ENCODE measurements at places on chromosomes 11 and 22. TPM values are rescaled to one million over a fixed set of nuclear protein-coding genes. Genes with fewer than 3 reads are reported as not detected.

- DNase-seq, result no peak
Observed at GRCh38 chr11:55811067-55811466, at the start of gene OR5L1. TSS of gene OR5L1 (plus strand) at chr11:55811367. CDS start at chr11:55811467, 100 bp downstream.

DNA sequence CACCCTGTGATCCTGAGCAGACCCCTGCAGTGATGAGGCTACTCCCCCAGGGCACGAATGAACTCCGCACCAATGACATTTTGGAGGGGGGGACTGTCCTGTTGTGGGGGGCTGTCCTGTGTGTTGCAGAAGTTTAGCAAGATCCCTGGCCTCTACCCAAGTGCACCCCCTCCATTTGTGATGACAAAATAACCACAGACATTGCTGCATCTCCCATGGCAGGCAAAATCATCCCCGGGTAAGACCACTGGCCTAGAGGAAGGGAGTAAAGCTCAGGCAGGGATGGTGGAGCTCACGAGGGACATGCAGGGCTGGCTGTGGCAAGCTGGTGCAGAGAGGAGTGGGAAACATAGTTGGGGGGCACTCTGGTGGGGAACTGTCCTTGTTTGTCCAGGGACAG is 40.6 kb downstream of the NECTIN1 start:
- DNase-seq, result no peak

DNA sequence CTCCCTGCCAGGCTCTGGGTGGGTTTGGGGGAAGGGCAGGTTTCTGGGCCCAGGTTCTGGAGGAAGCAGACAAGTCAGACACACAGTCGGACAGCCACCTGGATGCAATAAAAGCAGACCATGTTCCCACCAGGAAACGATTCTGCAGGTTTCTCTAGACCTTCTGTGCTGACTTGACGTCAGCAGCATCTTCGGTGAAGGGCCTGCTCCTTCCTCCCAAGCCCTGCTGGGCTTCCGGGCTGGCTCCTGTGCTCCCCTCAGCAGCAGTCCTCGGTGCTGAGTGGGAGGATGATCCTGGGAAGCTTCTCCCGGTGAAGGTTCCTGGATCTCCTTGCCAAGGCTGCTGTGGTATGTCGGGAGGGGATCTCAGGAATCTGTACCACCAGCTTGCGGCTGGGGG is 240.0 kb downstream of the GRIK4 start:
- DNase-seq, result no peak

- peak; percentile 25 for DNase-seq
Observed at GRCh38 chr22:24437741-24438328, 10.4 kb downstream of the ADORA2A start.

DNA sequence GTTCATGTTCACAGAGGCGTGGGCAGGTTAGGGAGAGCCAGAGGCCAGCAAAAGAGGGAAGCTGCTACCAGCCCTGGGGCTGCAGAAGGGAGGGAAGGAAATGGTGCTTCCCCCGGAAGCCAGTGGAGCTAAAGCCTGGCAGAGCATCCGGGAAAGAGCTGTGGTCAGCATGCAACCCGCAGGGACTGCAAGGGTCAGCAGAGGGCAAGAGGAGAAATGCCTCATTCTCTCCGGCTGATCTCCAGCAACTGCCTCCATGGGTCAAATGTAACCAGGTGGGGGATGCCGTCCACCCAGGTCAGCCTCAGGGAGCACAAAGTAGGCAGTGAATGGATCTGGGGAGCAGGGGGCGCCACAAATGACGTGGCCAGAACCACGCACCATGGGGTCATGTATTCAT is 36.9 kb upstream of the PRR5 start:
- no peak for DNase-seq

- no peak for DNase-seq
Observed at GRCh38 chr11:19084661-19085315, 24.3 kb upstream of the MRGPRX2 start.

DNA sequence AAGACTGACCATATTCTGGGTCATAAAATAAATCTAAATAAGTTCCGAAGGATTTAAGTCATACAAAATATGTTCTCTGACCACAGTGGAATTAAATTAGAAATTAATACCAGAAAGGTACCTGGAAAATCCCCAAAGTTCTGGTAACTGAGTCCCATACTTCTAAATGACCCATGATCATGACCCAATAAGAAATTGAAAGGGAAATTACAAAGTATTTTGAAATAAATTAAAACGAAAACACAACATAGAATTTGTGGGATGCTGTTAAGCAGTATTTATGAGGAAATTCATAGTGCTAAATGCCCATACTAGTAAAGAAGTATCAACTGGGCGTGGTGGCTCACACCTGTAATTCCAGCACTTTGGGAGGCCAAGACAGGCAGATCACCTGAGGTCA is 23.4 kb upstream of the IL10RA start:
- no peak for DNase-seq

HPX gene
- total RNA-seq, result 0.13 TPM

TRIM49 gene
- total RNA-seq, result not detected

DNA sequence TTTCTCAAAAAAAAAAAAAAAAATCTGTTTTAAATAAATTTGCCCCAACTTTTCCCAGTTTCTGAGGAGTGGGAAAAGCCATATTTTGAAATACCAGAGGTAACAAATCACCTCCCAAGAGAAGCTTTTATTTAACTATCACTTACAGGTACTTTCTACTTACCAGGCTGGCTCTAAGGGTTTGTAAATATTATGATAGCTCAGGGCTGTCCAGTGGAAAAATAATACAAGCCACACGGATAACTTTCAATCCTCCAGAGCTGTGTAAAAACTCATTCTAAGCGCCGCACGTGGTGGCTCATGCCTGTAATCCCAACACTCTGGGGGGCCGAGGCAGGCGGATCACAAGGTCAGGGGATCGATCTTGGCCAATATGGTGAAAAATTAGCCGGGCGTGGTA is 5.6 kb upstream of the SEC14L4 start:
- DNase-seq, result no peak

GRCh38 chr22:49197986-49198704 is 629.5 kb downstream of the BRD1 start:
- no peak for DNase-seq

- DNase-seq, result no peak
Observed at GRCh38 chr11:35343033-35343598, 76.2 kb downstream of the SLC1A2 start.

- DNase-seq, result no peak
Observed at GRCh38 chr22:45007391-45008185, 2.2 kb downstream of the PHF21B start.

DNA sequence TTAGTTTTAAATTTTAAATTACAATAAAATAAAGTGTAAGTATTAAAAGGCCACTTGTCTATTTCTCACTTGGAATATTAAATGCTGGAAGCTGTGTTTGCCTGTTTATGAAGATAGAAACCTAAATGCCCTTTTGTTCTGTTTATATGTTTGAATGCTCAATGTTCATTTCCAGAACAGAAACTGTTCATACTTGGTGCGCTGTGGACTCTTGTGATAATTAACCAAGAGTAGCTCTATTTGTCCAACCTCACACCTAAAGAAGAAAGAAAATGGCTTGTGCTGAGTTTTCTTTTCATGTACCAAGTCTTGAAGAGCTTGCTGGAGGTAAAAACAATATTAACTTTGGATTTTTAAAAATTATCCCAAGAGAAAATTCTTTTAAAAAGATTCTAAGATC is 5.7 kb downstream of the C11orf54 start:
- DNase-seq, result no peak

DNA sequence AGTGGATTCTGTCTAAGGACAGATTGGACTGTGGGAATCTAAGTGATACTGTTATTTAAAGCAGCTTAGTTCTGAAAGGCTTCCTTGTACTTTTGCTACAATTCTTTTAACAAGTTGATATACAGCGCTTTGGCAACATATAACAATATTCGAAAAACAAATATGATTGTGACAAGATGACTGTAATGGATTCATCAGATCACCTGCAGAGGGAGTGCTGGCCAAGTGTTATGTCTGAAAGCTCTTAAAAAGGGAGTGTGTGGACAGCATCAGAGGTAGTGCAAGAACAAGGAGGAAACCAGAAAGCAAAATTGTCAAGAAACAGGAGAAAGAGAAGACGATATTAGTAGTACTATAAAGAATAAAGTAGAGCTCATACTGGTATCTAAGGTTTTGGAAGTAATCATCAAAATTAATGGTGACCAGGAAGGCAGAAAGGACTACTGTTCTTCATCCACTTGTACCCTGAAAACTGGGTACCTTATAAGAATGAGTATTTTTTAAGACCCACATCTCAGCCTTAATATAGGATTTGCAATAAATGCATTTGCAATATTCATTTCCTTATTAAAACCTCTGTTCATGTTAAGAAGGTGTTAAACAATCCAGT is 1112.0 kb upstream of the CCDC90B start:
- no peak for DNase-seq

GDPD4 gene
- total RNA-seq, result 0.08 TPM

- DNase-seq, result no peak
Observed at GRCh38 chr11:8087185-8087584, 6.2 kb downstream of the TUB start.

DNA sequence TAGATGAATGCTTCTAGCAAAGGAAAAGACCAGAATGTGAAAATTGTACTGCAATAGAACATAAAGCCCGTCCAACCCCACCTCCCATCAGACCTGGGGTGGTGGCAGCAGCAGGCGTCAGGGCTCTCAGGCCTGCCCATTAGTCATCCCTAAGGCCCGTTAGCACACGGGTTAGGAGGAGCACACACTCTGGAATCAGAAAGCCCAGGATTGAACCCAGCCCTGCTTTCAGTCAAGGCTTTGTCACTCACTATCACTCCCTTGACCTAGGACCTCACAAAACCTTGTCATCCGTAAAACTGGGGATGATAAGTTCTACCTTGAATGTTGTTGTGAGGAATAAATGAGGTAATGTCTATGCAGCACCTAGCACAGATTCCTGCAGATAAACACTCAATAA is 26.9 kb downstream of the MICAL3 start:
- DNase-seq, result no peak

NTM gene
- total RNA-seq, result 111 TPM

DNA sequence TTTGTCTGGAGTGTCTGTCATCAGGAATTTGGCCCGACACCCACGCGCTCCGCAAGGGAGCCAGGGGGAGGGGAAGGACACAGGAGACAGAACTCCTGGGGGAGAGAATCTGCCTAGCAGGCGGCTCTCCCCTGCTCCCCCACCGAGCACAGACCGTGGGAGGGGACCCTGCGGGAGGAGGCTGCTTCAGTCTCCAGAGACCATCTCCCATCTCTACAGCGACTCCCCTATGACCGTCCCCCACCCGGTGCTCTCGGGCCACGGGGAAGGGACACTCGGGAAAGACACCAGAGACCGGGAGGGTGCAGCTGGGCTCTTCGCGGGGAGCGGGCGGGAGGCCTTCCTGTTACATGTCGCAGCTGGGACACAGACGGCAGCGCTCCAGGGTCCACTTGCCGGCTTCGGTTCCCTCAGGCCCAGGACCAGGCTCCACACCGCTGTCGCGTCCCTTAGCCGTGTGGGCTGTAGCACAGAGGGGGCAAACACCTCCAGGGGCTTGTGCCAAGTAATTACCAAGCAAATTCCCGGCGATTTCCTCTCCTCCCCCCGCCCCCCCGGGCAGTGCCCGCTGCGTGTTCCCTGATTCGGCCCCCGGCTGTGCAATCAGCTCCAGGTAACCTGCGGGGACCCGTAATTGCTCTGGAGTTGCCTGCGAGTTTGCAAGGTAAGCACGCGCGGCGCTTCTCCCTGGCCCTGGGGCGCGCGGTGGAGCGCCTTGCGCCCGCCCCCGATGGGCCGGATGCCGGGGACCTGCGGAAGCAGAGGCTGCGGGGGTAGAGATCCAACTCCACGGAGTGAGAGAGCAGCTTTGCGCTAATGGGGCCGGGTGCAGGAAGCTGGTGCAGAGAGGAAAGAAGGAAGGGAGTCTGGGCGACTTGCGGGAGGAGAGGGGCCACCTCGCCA is 155.1 kb upstream of the CADM1 start:
- no peak for DNase-seq

DNA sequence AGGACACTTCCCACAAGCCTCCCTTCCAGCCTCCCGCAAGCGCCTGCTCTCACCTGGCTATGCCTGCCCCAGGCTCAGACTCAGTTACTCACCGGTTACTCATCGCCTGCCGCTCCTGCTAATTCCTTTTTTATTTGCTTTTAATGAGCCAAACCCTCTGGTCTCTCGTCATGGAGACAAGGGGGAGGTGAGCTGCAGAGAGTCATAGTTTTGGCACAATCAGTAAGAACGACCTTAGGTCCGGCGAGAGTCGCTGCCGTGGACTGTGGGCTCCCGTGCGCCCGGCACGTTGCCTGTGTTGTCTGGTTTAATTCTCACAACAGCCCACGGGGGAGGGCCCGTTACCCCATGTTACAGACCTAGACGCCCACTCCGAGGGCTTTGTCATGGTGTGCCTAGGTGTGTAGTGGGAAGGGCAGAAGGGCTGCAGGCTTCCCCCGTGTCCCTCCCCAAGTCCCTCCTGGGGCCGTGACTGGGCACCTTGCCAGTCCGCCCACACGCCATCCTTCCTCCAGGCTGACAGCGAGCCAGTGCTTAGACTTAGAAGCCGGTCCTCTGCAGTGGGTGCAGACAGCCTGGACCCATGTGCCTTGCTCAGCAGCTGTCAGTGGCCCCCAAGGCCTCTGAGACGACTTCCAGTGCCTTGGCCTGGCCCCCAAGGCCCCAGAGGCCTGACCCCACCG is 42.2 kb downstream of the WNT7B start:
- DNase-seq, result peak; percentile 95

- no peak for DNase-seq
Observed at GRCh38 chr11:113568566-113568965, 93.4 kb upstream of the DRD2 start.

DBX1 gene
- not detected for total RNA-seq
